ENCODE measurements at places on chromosomes 3 and 15.

GRCh38 chr3:27483117-27484014, 818 bp downstream of the SLC4A7 start:
- DNase-seq, result no peak

DNA sequence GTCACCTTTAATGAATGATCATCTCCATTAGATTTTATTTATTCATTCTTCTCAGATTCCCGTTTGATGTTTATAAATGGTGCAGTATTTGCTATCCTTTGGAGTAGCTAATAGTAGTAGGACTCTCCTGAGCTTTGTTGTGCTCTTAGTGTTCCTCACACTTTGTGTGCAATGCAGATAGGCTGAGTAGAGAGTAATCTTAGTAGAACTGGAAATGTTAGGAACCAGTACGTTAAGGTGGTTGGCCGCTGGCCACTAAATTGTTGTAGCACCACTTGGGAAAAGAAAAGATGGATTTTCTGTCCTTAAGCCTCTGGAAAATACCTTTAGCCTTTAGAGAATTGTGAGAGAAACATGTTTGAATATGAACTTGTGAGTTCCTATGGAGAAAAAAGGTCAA, 19.9 kb upstream of the EBLN2 start:
- no peak for DNase-seq

DNA sequence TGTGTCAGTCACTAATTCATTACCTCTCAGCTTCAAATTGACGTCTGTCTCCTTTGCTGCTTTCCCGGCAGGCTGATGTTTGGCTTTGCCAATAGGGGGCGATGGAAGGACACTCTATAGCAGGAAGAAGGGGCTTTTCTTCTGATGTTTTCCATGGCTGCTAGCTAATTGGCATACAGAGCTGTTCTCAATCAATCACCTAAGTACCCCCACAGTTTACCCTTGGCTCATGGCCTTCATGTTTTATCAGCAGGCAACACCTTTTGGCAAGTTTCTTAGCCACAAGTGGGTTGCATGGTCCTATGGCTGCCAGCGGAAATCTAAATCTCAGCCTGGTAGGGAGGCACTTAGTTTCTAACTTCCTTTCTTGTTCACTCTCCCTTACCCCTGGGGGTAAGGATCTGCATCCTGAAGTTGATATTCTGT, 45.0 kb downstream of the ESYT3 start:
- no peak for DNase-seq

DNA sequence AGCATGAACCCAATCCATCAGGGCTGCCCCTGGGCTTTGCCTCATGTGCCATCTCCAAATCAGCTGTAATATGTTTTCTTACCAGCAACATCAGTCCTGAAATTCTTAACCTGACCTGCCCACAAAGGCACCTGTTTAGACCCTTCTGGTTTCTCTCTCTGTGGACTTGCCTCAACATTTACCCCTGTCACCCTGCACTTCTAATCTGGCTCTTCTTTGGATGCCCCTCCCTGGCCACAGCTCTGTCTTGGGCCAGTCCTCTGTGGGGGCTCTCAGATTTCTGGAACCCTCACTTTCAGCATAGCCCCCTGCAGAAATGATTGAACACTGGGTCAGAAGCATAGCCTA, 168.7 kb upstream of the STAC start:
- DNase-seq, result no peak

DNA sequence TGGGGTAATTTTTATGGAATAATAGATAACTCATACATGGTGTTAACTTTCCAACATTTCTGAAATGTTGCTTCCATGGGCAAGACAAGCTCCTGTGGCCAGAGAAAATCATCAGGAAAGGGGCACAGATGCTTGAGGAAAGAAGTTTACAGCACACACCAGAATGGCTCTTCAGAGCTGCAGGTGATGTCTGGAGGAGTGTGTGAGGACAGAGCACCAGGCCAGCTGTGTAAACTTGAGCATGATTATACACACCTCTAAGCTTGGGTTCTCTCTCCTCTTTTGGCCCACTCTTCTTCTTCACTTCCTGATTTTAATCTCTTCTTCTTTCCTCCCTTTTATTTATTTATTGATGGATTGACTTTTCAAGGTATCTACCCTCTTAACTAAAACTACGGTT, 676.0 kb downstream of the GRM7 start:
- DNase-seq, result no peak

DNA sequence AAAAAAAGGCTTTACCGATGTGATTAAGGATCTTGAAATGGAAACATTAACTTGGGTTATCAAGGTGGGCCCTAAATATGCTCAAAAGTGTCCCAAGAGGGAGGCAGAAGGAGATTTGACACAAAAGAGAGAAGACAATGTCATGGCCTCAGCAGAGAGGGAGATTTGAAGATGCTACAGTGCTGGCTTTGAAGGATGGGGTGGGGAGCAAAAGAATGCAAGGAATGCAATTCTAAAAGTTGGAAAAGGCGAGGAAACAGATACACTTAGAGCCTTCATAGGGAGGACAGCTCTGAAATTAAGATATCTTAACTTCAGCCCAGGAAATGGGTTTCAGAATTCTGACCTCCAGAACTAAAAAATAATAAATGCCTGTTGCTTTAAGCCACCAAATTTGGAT, 314.5 kb upstream of the CCDC54 start:
- DNase-seq, result no peak

- no peak for DNase-seq
These were observed 108.8 kb upstream of the PTPRG start for GRCh38 chr3:61452535-61453090.

GRCh38 chr15:64344651-64345294, 11.2 kb downstream of the CSNK1G1 start:
- no peak for DNase-seq

GRCh38 chr15:81809543-81809942, 236.3 kb downstream of the MEX3B start:
- no peak for DNase-seq

- DNase-seq, result no peak
These were observed 25.0 kb downstream of the TGFBR2 start for GRCh38 chr3:30631243-30631904.

- no peak for DNase-seq
These were observed 29.8 kb upstream of the PLSCR1 start for GRCh38 chr3:146574173-146574572.

DNA sequence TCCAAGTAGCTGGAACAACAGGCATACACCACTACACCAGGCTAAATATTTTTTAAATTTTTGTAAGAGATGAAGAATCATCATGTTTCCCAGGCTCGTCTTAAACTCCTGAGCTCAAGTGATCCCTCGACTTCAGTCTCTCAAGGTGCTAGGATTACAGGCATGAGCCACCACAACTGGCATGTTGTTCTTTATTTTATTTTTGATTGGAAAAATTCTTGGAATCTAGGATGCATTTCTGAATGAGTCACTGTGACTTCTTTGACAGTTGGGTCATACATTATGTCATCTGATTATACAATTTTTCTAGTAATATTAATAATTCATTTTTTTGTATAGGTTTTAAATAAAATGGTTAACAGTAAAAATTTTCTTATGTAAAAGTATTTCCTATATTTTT, 870.2 kb downstream of the SI start:
- no peak for DNase-seq

DNA sequence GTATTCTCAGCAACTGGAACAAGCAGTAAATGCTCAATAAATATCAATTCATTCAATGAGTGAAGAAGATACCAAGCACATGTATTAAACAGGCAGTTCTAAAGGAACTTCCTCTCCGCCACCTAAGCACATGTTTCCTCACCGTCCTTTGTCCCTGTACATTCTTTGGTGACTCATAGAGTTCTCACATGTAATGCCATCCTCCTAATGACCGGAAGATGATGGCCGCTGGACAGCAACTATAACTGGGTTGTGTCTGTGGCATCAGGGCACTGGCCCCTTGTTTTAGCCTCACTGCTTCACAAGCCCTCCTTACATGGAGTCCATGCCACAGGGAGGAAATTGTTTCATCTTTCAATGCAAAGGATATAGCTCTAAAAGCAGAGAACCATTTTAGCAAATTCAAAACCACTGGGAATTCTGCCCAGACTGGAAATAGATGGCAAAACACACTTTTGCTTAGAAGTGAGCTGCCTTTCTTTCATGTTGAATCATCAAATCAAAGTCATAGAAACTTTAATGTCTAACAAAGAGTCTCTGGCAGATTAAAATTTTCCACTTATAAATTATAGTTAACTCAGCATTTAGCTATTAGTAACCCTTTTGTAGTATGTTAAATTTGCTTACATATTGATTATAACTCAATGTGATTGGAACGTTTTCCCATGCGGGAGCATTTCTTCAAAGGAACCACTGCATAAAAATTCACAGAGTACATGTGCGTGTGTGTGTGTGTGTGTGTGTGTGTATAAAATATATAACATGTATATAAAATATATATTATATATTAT, 74.1 kb downstream of the GAP43 start:
- DNase-seq, result no peak

DNA sequence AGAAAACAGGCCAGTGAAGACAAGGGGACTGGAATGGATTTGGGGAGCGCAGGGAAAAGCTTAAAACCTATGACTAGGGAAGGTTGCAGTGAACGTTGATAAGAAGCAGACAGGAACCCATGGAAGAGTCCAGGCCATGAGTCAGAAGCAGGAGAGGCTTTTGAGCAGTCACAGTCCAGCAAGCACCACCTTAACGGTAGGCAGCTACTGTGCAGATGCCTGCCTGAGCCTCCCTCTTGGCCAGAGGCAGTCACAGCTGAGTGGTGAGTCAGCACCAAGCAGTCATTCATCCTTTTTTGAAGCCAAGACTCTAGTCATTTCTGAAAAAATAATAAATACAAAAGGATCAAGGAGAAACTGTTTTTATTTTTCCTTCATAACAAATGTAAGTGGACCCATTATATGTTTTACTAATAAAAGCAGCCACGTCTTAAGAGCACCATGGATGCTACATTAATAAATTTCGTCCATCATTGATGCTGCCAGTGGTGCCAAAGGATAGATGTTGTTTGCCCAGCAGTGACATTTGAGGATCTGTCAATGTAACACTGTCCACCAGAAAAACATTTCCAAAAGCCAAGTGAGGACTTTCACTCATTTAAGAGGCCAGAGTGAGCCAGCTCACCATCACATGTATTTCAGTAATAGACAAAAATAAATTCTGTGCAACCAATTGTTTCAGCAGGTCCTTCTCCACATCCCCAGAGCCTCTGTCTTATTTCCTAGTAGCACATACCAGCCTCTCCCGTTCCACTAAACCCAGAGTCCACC, 42.1 kb upstream of the ACTC1 start:
- DNase-seq, result no peak

GRCh38 chr15:51089699-51090453, 4.8 kb downstream of the TNFAIP8L3 start:
- DNase-seq, result no peak

- DNase-seq, result no peak
These were observed 26.1 kb downstream of the TBC1D21 start for GRCh38 chr15:73899197-73900094.

GRCh38 chr3:57583544-57583943, 13.6 kb downstream of the ARF4 start:
- no peak for DNase-seq

DNA sequence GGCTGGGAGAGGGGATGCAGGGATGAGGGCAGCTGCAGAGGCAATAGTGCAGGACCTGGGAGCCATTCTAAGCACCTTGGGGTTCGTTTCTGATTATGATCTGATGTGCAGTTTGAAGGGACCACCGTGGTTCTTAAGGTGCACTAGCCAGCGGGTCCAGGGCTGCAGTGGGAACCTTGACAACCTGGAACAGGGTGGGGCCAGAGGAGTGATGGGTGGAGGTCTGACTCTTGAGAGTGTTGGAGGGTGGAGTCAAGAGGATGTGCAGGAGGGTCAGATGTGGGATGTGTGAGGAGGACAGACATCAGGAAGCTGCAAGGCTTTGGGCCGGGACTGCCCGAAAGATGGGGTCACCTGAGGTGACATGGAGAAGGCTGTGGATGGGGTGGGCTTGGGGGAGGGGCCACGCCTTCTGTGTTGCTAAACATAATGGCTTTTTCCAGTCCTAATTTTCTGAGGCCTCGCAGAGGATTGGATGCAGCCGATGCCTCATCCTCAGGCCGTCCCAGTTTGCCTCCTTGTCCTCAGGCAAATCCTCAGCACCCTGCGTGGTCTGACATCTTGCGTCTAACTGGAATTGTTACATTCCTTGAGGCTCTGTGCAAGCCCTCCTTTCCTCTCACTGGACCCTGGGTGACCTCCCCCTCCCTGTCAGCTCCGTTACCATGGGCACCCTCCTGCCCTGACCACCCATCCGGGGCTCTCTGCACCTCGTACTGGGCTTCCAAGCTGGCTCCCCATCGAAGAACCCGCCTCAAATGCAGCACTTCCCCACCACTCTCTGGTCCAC, 61.4 kb upstream of the TRPM1 start:
- DNase-seq, result no peak

DNA sequence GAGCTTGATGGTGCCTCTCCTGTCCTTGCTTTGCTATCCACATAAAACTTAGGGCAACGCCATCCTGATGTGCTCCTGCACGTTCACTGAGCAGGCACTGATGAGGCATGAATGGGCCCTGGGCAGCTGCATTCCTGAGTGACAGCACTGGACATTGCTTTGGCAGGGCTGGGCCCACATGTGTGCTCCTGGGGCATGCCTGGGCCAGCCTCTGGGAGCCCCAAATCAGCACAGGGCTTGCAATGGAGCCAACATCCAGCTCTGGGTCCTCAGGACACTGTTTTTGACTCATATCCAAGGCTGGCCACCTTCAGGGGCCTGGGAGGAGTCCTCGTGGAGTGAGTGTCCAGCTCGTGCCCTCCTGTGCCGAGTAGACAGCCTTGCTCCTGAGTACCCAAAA, 5.9 kb upstream of the TKT start:
- DNase-seq, result no peak

GRCh38 chr3:50248387-50248786, 12.4 kb downstream of the GNAI2 start:
- DNase-seq, result no peak

DNA sequence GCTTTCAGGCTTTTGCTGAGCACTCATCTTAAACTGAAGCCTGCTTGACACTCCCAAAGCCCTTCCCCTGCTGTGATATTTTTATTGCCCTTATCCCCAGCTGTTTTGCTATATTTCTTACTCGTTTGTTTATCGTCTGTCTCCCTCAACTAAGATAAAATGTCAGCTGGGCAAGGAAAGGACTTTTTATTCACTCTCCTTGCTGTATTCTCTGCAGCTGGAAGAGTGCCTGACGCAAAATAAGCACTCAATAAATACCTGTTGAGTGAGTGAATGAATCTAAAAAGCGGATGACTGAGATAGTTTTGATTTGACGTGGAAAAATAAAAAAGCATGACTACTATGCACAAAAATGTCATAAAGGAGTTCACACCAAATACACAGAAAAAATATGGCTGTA, 84.8 kb upstream of the POMGNT2 start:
- no peak for DNase-seq

GRCh38 chr3:186235554-186235953, 126.5 kb downstream of the DGKG start:
- no peak for DNase-seq

DNA sequence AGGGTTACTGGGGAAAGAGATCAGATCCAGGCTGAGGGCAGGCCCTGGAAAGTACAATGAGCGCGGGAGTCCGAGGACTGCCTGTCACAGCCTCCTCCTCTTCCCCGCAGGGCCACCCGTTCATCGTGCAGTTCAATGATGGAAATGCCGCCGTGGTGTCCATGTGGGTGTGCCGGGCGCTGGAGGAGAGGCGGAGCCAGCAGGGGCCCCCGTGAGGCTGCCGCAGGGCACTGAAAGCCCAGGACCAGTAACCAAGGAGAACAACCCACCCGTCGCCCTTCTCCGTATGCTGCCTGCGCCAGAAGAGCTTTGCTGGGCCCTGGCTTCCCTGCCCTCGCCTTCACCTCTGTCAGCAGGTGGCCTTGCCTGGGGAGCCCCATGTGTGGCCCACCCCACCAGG, 18.8 kb upstream of the SKOR1 start:
- DNase-seq, result no peak

All from nucleus accumbens (tissue), 56 donors.